ENCODE measurements at places on chromosomes 11 and 22.
A peak's percentile ranks its signal among the peaks of the same experiment; 100 is the strongest.

GRCh38 chr11:67423891-67424613 lies 4.2 kb upstream of the RPS6KB2 start:
- no peak for DNase-seq

DNA sequence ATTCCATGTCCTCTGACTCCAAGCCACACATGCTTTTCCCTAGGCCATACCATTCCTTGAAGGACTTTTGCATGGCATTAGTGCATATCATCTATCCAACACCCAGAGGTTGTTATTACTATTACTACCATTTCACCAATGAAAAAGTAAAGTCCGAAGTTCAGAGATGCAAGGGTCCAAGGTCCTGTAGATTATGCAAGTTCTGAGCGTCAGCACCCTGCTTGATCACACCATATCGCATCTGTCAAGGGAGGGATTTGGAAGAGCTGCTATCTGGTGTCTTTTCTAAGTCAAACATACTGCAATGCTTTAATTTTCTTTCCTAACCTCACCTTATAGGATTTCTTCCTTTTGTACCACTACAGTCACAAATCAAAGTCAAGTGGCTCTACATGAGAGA lies 214.7 kb upstream of the CADM1 start:
- no peak for DNase-seq

DNA sequence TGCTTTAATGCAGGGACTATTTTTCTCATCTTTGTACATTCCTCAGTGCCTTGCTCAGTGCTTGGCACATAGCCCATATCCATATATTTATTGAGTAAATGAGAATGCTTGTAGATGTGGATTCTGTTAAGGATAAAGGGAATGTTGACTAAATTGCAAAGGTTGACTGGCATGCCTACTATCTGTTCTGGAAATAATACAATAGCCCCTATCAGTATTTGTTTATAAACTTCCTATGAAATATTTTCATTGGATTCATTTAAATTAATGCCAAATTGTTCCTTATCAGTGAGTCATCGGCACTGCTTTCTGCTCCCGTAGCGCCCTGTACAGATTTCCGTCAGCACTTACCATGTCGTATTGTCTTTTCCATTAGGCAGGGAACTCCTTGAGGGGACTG lies 8.0 kb downstream of the RNF121 start:
- peak; percentile 51 for DNase-seq

GRCh38 chr11:133905677-133906156 lies 51.1 kb downstream of the IGSF9B start:
- no peak for DNase-seq

DNA sequence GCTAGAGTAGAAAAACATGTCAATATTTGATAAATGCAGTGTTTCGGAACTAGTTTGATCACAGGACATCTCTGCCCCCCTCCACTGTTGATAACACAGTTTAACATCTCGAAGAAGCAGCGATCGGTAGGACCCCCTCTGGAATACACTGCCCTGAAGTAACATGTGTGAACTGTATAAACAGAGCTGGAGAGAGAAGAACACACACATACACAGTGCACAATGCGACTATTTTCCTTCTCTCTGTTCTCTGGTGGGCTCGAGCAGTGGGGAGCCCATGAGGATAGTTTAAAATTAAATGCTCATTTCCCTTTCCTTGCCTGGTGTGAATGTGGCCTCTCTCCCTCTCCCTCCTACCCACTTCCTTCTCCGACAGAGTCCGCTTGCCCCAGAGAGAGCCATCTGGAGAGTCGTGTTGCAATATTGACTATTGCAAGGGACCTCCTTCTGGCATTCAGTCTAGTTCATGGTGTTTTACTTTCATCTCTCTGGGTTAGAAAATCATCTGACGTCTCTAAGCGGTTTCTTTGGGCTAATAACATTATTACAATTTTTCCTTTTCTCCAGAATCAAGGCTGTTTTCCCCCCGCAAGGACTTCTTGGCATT lies 51.6 kb upstream of the BARX2 start:
- DNase-seq = peak; percentile 31

DNA sequence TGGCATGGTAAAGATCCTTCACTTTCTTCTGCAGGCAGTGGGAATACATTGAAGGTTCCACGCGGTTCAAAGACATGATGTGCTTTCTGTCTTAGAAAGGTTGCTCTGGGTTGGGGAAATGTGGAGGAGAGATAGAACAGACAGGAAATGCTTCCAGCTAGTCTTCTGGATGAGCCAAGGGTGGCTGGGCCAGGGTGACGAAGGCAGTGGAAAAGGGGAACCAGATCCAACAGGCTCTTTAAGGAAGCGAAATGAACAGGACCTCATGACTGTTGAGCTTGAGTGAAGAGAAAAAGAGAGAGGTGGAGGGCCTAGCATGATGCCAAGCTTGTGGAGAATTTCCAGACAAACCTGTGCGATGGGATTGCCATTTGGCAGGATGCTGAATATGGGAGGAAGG lies 56.4 kb upstream of the LMO1 start:
- DNase-seq = no peak

DNA sequence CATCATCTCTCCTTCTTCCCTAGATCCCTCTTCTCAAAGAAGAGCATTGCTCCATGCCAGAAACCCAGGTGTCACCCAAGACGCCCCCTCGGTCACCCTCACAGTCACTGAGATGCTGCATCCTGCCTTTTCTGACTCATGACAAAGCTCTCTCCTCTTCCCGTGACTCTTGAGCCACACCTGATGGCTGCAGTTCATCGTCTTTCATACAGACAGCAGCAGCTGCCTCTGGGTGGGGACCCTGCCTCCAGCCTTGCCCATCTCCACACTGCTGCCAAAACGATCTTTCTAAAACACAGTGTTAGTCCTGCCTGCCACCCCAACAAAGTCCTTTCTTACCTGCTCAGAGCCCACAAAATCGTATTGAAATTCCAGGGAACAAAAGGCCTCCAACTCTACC lies 44.8 kb downstream of the BUD13 start:
- no peak for DNase-seq

- DNase-seq = no peak
Observed at GRCh38 chr11:7796842-7797241, at the start of gene OR5P2. OR5P2 (minus strand) TSS chr11:7796942; CDS start chr11:7796942, 0 bp downstream.

GRCh38 chr11:992577-992976 lies 43.9 kb downstream of the MUC6 start:
- DNase-seq = no peak

DNA sequence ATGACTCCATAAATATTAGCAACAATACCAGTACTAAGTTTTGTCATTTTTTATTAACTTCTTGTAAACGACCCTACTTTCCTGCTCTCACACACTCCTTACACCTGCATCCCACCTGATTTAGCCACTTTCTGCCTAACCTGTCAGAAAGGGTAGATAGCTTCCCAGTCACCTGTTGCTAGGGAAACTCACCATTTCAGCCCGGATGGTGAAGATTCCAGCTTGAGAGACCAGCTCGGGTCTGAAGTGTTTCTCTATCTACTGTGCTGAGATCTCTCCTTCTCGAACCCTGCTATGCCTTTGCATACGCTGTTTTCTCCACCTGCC lies at the start of gene PARVG:
Gene PARVG (plus strand): TSS at position 220 of the 327 bp plus-strand sequence. CDS start 2,405 bp downstream, outside the sequence.
- no peak for DNase-seq

GRCh38 chr22:30889268-30889995 lies 79.1 kb downstream of the MORC2 start:
- DNase-seq = no peak

DNA sequence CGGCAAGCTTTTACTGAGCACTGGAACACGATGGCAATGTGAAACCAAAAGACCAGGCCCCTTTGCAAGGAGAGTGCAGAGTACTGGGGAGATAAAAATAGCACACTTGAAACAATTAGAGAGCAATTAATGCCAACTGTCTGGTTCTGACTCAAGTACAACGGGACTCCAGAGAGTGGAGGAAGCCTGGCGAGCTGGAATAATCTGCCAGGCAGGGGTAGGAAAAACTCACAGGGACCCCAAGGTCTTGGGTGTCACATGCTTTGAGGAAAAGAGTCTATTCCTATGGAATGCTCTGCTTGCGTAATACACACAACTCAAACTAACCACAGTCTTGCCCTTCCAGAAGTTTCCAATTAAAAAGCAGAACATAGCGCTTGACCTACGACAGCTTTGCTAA lies 113.0 kb upstream of the CLMP start:
- peak; percentile 91 for DNase-seq
